ENCODE measurements at places on chromosomes 2 and 18.

- DNase-seq: no peak
Measured at GRCh38 chr2:221981912-221982470, 316.8 kb downstream of the PAX3 start.

DNA sequence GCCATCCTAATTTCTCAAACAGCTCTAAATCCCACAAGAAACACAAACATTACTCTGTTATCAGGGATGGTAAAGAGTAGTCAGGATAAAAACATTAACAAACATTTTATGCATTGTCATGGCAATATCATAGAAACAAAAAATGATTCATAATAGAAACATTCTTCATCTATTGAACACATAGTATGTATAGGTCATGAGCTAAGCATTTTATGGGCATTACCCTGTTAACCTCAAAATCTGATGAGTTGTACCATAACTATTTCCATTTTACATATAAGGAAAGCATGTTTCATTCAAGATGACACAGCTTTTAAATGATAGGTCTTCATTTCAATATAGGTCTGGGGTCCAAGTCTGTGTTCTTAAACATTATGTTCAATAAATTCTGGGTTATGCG lies 344.9 kb downstream of the RND3 start:
- DNase-seq: peak; percentile 38

DNA sequence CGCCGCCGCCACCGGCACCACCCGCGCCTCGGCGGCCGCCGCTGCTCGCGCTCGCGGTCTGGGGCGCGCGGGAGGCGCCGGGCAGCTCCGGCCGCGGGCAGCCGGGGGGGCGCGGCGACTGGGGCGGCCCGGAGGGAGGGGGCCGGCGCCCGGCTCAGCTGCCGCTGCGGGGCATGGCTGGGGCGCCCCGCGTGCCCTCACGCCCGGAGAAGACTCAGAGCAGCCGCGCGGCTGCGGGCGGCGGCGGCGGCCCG lies 295 bp downstream of the GAREM1 start:
- DNase-seq: no peak

DNA sequence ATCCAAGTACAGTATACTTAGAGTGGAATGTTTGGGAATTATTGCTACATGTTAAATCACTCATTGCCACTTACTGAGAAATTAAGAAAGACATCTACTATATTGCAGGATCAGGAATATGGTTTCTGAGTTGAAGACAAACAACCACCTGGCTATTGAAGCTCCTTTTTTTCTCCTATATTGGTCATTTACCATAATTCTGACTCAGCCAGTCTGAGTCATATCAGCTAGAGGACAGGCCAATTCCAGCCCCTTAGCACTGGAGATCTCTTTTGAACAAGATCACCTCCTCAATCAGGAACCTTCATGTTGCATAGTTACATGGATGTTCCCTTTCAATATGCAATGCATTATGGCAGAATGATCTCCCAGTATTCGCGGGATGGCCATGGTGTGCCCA lies 42.7 kb upstream of the CDH19 start:
- no peak for DNase-seq

DNA sequence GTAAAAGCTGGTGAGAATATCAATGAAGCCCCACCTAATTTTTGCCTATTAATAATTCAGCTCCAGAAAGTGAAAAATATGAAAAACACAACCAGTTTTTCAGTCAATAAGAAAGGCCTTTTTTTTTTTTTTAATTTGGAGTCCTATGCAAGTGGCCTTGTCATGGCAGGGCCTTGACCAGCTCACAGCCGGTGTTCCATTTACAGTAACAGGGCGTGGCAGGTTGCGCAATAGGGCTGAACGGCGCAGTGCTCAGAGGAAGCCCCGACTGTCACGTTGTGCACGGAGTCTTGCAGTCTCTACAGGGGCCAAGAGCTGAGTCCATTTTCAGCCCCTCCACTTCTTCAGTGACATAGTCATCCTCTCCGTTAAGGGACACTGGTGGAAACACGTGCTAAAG lies 184.1 kb upstream of the FN1 start:
- no peak for DNase-seq

GRCh38 chr18:44979748-44980147 lies 299.1 kb downstream of the SETBP1 start:
- DNase-seq: no peak

DNA sequence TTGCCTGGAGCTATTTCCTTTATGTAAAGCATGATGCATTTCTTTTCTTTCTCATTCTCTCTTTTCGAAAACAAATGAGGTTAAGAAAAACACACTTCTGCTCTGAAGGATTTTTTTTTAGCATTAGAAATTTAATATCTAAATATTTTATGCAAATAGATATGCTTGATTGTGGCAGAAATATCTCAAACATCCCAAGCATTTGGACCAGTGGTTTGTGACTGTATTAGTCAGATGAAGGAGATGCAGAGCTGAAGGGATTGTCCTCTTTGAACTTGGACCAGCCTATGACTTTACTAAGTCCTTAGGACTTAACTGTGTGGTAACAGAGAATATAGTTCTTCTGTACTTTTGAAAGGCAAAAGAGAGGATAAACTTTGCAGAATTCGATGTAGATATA lies 335.9 kb upstream of the NT5C1B start:
- DNase-seq: peak; percentile 56

DNA sequence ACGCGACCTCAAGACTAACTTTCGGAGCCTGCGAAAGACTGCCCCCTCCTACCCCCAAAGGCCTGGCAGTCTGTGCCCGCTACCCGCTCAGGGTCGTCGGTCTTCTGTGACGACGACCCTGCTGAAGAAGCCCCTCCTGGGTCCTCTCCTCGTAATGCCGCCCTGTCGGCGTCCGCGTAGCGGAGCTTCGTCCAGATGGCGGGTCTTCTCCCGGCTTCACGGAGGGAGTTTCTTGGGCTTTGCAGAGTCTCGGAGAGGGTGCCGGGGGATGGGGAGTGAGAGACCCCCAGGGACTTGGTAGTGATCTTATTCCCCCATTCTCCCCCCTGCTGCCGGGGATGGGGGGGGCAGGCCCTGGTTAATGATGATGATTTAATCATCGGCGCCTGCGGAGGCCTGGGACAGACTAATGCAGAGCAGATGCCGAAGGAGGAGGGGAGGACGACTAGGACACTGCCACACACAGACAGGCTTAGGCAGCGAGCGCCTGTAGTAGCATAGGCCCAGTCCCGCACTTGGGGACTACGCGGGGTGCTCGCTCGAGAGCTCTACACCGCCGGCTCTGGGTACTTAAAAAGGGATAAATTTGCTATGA lies 528 bp upstream of the PCGF1 start:
- peak; percentile 32 for DNase-seq

All from ACHN (cell line).